ENCODE measurements at places on chromosomes 12 and 14.

GRCh38 chr12:92570056-92570753 lies 132.6 kb upstream of the PLEKHG7 start:
- no peak for DNase-seq

DNA sequence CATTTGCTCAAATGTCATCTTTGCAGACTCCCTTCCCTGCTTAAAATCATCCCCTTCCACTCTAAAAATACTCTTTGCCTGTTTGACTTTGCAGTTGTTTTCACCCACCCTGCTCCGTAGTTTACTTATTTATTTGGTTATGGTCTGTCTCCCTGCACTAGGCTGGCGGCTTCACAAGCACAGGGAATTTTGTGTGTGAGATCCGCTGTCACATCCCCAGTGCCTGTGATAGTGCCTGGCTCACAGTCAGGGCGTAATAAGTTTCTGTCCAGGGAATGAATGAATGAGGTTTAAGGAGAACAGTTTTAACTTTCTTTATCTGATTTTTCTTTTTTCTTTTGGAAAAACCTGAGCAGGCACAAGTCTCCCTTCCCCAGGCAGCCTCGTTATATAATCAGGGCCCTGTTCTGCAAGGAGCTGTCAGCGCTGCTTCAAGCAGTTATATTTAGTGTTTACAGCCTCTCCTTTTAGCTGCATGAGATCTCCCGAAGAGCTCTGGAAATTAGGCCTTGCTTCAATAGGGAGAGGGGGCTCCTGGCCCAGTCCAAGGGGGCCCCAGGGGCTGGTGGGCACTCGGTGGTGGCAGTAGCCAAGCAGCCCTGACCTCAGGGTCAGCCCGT lies 107.1 kb downstream of the AACS start:
- DNase-seq, result no peak

DNA sequence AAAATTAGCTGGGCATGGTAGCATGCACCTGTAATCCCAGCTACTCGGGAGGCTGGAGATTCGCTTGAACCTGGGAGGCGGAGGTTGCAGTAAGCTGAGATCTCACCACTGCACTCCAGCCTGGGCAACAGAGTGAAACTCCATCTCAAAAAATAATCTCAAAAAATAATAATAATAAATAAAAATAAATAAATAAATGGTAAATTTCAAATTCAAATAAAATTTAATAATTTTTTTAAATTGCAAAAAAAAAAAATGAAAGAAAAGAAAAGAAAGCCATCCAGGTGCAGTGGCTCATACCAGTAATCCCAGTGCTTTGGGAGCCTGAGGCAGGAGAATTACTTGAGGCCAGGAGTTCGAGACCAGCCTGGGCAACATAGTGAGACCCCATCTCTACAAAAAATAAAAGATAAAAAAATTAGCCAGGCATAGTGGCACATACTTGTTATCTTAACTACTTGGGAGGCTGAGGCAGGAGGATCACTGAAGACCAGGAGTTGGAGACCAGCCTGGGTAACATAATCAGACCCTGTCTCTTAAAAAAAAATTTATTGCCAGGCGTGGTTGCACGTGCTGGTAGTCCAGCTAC lies 36.4 kb downstream of the ALDH2 start:
- no peak for DNase-seq

GRCh38 chr14:69985463-69985862 lies 106.2 kb downstream of the SMOC1 start:
- no peak for DNase-seq

DNA sequence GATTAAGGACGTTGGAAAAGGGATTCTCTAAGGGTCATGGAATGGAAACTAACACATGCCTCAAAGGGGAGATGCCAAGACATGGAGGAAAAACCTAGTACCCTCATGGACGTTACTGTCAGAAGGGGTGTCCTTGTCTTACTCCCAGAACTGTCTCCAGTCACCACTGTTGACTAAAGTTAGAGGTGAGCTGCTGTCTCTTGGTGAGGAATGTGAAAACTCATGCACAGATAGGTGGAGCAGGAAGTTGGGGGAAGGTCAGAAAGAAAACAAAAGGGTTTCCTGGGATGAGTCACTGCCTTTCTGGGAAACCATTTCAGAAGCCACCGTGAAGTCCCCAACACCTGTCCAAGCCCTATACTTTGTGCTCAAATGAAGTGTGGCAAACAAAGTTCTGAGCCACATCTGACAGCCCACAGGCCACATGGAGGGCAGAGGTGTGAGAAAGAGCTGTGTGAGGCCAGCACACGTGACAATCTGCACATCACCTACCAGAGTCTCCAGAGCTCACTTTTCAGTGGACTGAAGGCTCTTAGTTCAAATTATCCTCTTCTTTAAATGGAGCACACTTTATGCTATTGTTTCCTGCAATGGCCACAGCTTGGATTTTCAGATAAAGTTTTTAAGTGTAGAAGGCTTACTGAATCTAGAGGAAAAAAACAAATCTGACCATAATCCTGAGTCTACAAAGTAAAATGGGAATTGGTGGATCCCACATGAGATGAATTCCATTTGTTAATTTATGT lies 92.9 kb upstream of the EGLN3 start:
- no peak for DNase-seq

DNA sequence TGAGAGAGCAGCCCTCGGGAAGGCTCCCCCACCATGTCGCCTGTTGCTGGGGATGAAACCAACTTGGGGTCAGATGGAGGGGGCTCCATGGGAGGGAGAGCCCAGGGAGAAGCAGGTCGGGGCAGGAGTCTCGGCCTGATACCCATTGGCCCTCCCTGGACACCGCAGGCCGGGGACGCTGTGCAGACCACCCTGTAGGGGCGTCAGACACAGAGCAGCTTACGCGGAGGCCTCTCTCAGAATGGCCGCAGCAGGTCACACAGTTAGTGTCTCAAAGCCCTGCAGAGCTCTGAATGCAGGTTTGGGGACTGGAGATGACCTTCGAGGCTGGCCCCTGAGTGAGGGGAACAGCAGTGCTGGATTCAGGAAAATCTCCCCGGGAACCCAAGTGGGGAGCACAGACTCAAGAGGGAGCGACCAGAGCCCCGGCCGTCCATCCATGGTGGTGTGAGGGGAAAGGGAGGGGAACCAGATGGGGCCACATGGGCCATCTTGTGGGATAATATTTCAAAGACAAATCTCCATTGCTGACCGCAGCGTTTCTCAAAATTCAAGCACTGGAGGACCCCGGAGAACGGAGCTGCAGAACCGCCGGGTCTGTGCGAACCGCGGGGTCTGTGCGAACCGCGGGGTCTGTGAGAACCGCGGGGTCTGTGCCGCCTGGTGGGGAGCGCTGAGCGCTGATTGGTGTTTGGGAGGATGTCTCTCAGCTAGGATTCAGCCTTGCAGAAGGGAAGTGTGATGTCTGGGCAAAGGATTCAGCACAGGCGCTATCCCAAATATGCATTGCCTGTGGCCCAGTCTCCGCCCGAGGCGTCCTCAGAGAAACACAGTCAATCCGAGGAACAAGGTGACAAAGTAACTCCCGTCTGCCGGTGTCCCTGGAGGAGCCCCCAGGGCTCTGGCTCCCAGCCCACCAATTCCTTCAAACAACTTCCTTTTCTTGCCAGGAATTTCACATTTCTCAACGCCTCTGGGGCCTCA lies 324.4 kb upstream of the RTL1 start:
- no peak for DNase-seq

GRCh38 chr12:76696186-76696585 lies 67.7 kb upstream of the ZDHHC17 start:
- no peak for DNase-seq
